A549 treated with ZK216348 at 1 μM for 4 hours (cell line): ENCODE measurements at places on chromosomes 7 and 10. TPM values are rescaled to one million over a fixed set of nuclear protein-coding genes. Genes with fewer than 3 reads are reported as not detected.

The ELMO1 gene
- total RNA-seq: 1.4 to 3.0 TPM (median 2.0 TPM) in 5 replicates

The SLC26A4 gene
- 0.11 to 0.23 TPM in 2 of 5 replicates, not detected in the others for total RNA-seq

The SFRP5 gene
- 1.5 to 2.4 TPM (median 1.9 TPM) in 5 replicates for total RNA-seq

The UROS gene
- total RNA-seq: 56.4 to 66.9 TPM (median 58.2 TPM) in 5 replicates

The CCDC172 gene
- total RNA-seq: not detected in 5 replicates

The HGF gene
- total RNA-seq: not detected in 5 replicates

The GIMAP8 gene
- 0.06 TPM in 1 of 5 replicates, not detected in the others for total RNA-seq

The DLG5 gene
- total RNA-seq: 24.7 to 39.8 TPM (median 34.3 TPM) in 5 replicates

The PAPOLB gene
- not detected in 5 replicates for total RNA-seq

The ZP3 gene
- 13.1 to 23.3 TPM (median 18.2 TPM) in 5 replicates for total RNA-seq

The TMEM229A gene
- total RNA-seq: not detected in 5 replicates

The SLC13A4 gene
- total RNA-seq: not detected in 5 replicates

The LHPP gene
- total RNA-seq: 11.8 to 14.8 TPM (median 12.5 TPM) in 5 replicates

The IGFBP1 gene
- total RNA-seq: 28.6 to 49.0 TPM (median 45.4 TPM) in 5 replicates

The JAKMIP3 gene
- 1.2 to 1.5 TPM (median 1.5 TPM) in 5 replicates for total RNA-seq

The SKIDA1 gene
- total RNA-seq: 1.1 to 1.6 TPM (median 1.3 TPM) in 5 replicates

The HOXA7 gene
- 4.6 to 6.0 TPM (median 4.7 TPM) in 5 replicates for total RNA-seq

The OR9A2 gene
- total RNA-seq: not detected in 5 replicates

The FAM180A gene
- total RNA-seq: not detected in 5 replicates

The PSD gene
- 0.34 to 0.61 TPM (median 0.51 TPM) in 5 replicates for total RNA-seq

The HIP1 gene
- 17.1 to 23.9 TPM (median 21.1 TPM) in 5 replicates for total RNA-seq

The SLC16A12 gene
- 0.09 to 0.27 TPM (median 0.19 TPM) in 5 replicates for total RNA-seq

The TRPV5 gene
- not detected in 5 replicates for total RNA-seq

The LIPM gene
- total RNA-seq: not detected in 5 replicates

The MAPK8 gene
- 30.0 to 49.3 TPM (median 37.1 TPM) in 5 replicates for total RNA-seq

The SLC26A5 gene
- not detected in 5 replicates for total RNA-seq

The GOLGA7B gene
- total RNA-seq: 2.9 to 4.5 TPM (median 4.0 TPM) in 5 replicates

The TUBAL3 gene
- total RNA-seq: 0.22 to 0.45 TPM (median 0.33 TPM) in 5 replicates

The CPA4 gene
- 3.7 to 5.0 TPM (median 4.5 TPM) in 5 replicates for total RNA-seq

The KIAA1549 gene
- 4.2 to 8.6 TPM (median 6.5 TPM) in 5 replicates for total RNA-seq

The CPA2 gene
- 0.18 to 0.28 TPM in 2 of 5 replicates, not detected in the others for total RNA-seq

The NODAL gene
- total RNA-seq: not detected in 5 replicates

The WNT2 gene
- total RNA-seq: not detected in 5 replicates

The ZNF316 gene
- total RNA-seq: 12.1 to 17.9 TPM (median 15.5 TPM) in 5 replicates

The INSYN2A gene
- total RNA-seq: 1.1 to 2.1 TPM (median 1.7 TPM) in 5 replicates

The ASB15 gene
- total RNA-seq: not detected in 5 replicates

The GIMAP7 gene
- total RNA-seq: not detected in 5 replicates

The GATAD1 gene
- 13.6 to 21.0 TPM (median 18.4 TPM) in 5 replicates for total RNA-seq

The HDAC9 gene
- total RNA-seq: 0.05 to 0.40 TPM (median 0.19 TPM) in 5 replicates

The RAB19 gene
- not detected in 5 replicates for total RNA-seq

The H2BK1 gene
- total RNA-seq: not detected in 5 replicates

The CTNNA3 gene
- not detected in 5 replicates for total RNA-seq

The C7orf57 gene
- 0.20 to 0.67 TPM (median 0.31 TPM) in 5 replicates for total RNA-seq

The OLAH gene
- total RNA-seq: 0.28 to 0.48 TPM (median 0.45 TPM) in 3 of 5 replicates, not detected in the others

The INSIG1 gene
- total RNA-seq: 12.6 to 17.4 TPM (median 15.2 TPM) in 5 replicates

The TMEM196 gene
- total RNA-seq: not detected in 5 replicates

The MTERF1 gene
- total RNA-seq: 10.1 to 15.2 TPM (median 12.7 TPM) in 5 replicates

The CACNB2 gene
- total RNA-seq: not detected in 5 replicates

The CYP26C1 gene
- not detected in 5 replicates for total RNA-seq

The GPR26 gene
- not detected in 5 replicates for total RNA-seq

The LAMB4 gene
- 0.14 to 0.26 TPM (median 0.22 TPM) in 4 of 5 replicates, not detected in the other for total RNA-seq

The LRRC18 gene
- not detected in 5 replicates for total RNA-seq

The PHF14 gene
- 18.5 to 22.9 TPM (median 22.0 TPM) in 5 replicates for total RNA-seq
